ENCODE measurements at places on chromosomes 7 and 10.

DNA sequence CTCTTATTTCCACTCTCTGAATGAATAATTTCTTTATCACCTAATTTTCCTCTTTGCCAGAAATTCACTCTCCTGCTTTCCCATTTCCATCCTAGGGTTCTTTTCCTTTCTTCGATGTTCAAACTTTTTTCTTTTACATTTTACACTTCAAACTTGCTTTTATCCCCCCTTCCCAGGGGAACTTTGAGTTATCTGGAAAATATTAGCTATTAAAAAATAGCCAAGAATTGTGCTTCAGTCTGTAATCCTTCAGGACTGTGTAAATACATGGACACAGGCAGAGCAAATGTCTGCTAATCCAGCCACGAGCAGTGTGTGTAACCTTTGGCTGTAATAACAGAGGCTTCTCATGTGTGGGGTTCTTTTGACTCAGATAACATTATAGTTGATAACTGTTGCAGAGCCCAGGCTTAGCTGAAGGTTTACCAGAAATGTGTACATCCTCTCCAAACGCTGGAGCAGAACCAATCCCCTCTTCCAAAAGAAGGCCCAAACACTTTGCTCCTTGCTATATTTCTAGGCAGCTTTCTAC, 4.6 kb downstream of the ASB4 start:
- DNase-seq, result no peak

DNA sequence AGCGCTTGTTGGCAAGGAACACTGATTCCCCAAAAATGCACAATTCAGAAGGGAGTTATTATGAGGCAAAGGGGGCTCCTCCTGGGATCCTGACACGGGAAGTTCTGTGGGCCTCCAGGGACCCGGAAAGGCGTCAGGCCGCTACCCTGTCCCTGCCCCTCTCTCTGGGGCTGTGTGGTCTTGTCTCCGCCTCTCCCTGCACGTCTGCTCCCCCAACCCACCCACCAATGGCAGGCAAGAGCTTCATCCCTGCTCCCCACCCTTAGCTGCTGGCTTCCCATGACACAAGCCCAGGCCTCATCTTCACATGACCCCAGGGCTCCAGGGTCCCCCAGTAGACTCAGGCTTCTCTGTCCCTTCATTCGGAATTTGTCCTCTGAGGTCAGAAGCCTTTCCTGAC, 31.0 kb upstream of the ADRB1 start:
- DNase-seq, result no peak

- peak; percentile 45 for DNase-seq
These were observed 15.3 kb upstream of the TRA2A start for GRCh38 chr7:23546897-23547572.

DNA sequence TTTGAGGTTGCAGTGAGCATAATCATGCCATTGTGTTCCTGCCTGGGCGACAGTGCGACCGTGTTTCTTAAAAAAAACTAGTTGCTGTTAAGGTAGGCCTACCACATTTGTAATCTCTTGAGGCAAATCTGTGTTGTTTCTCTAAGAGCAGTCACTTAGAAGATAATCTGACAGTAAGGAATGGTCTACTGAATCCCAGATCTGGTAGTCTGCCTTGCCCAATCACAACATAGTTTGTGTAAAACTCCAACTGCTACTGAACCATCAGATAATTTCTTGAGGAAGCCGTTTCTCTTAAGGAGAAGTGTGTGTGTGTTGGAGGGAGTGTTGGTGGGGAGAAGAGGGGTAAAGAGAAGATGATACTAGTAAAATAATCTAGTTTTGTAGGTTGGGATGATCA, 5.0 kb downstream of the NRF1 start:
- no peak for DNase-seq

DNA sequence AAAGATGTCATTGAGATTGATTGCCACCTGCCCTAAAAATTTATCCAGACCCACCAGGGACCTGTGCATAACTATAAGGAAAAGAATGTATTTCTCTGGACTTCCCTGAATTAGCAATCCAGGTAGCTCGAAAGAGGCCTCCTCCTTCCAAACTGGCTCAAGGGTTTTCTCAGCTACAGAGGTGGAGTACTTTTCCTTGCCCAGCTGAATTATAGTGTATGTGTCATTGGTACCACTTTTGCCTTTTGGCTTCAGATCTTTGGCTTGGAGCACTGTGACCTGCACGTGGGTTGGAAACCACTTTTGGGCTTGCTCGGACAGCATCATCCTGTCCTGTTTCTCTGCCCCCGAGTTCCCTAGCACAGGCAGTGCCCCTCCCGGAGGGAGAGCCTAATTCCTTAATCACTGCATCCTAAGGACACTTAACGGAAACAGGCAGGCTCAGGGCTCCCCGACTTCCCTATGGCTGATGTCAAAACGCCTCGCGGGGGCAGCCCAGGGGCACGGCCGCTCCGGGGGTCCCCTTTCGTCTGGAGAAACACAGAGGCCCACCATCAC, 825 bp downstream of the RAB11FIP2 start:
- no peak for DNase-seq

DNA sequence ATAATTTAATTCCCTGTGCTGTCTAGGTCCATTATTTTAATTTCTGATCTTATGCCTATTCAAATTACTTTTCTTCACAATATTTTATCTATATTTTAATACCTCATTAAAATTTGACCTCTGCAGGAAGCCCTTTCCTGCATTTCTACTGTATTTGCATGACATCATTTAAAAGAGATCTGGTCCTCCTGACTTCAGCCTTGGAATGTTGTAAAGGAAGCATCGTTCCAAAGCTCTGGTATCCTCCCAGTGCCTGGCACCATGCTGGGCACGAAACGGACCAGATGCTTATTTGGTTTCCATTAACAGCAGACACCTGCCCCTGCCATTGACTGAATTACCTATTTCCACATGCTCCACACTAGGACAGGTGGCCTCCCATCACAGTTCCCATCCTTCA, 247.5 kb downstream of the KLF6 start:
- DNase-seq, result no peak

- no peak for DNase-seq
These were observed 52.0 kb downstream of the JCAD start for GRCh38 chr10:30007406-30007805.

- no peak for DNase-seq
These were observed 727.0 kb downstream of the TYW1 start for GRCh38 chr7:67723591-67723990.

DNA sequence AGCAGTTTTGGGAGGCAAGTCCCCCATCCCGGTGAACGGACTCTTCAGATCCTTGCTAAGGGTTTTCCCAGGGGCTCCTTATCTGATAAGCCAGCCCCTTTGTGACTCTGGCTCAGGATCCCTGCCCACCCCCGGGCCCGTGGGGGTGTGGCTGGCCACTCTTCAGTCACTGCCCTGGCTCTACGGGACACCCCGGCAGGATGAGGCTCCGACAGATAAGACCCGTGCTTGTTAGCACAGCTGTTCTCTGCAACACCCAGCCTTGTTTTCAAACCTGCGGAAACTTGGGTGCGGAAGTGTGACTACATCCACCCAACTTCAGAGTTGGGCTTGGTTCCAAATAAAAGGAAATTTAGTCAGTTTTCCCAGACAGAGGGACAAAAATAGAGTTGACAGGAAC, 66.7 kb upstream of the PODXL start:
- no peak for DNase-seq

DNA sequence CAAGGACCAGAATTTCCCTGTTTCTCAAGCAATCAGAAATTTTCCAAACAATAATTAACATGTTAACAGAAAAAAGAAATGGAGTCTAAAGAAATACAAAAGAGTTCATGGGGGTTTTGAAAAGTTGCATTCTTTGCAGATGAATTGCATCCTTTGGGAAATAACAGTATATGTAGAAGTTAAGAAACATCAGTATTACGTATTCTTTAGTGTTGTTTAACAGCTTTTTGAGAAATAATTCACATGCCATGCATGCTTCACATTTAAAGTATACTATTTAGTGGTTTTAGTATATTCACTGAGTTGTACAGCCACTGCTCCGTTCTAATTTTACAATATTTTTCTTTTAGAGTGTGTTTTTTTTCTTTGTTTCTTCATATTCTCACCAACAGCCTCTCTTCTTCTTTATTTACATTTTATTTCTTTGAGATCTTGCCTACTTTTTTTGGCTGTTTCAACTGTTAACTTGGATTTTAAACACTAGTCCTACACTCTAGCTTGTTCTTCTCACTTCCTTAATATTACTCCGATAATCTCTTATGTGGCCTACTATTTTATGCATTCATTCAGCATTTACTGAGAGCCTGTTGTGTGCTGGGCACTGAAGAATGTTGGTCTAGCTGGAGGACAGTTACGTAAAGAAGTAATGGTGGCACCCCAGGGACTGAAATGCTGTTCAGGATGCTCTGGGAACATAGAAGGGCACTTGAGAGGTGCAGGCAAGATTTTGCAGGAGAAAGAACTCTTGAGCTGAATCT, 330.1 kb downstream of the EXOC4 start:
- DNase-seq, result no peak

GRCh38 chr10:34024282-34024681, 689.8 kb upstream of the NRP1 start:
- DNase-seq, result no peak

DNA sequence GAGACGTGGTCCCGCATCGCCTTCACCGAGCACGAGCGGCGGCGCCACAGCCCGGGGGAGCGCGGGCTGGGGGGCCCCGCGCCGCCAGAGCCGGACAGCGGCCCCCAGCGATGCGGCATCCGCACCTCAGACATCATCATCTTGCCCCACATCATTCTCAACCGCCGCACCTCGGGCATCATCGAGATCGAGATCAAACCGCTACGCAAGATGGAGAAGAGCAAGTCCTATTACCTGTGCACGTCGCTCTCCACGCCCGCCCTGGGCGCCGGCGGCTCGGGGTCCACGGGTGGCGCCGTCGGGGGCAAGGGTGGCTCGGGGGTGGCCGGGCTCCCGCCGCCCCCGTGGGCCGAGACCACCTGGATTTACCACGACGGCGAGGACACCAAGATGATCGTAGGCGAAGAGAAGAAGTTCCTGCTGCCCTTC, 737 bp downstream of the CNNM2 start:
- no peak for DNase-seq

GRCh38 chr7:42224391-42225003, 12.5 kb downstream of the GLI3 start:
- no peak for DNase-seq

DNA sequence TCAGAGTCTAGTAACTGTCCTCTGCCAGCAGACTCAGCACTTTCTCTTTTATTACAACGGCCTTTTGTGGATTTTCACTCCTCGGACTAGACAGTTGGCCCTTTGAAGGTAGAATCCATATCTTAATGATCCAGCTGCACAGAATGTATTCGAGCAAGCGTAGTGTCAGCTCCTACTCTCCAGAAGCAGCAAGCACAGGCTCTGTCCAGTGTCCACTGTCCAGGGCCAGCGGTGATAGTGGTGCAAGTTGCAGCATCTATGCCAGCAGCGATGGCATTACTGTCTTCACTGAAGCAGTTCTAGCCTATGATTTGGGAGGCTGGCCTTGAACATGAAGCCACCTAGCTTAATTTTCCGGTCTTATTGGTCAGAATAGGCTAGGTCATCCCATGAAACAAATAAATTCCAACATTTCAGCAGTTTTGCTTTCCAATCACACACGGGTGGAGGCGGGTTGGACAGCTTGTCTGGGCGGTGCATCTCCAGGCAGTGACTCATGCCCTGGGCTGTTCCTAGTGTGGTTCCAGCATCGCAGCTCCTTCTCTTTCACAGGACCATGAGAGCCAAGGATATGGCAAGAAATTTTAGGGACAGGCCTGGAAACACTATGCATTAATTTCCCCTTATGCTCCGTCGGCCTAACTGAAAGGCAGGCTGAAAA, 108.6 kb upstream of the KCNMA1 start:
- no peak for DNase-seq

- DNase-seq, result no peak
These were observed 2.7 kb downstream of the MAP3K8 start for GRCh38 chr10:30436671-30437030.

DNA sequence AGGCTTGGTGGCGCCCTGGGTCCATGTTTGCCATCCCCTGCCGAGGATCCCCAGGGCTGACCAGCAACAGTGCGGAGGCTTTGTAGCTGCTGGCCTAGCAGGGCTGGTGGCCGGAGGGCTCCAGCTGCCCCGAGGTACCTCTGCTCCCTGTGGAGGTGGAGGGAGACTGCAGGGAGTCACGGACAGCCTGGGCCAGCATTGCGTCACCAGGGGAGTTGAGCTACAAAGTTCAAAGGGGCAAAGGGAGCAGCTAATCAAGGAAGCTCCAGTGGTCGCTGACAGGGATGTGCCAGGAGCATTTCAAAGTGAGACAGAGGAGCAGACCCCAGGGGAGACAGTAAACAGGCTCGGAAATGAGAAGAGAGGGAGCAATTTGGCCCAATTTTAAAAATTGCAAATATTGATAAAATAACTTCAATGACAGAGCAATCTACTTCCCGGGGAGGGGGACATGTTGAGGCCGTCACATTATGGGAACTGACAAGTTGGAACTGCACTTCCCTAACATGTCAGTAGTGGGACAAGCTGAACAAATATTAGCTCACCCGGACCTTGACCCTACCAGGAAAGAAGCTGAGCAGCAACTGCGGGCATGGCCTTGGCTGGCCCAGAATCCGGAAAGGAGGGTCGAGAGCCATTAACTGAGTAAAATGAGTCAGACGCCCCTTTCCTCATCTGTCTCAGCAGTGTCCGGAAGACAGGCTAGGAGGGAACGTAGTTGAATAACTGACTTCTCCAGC, 39.4 kb downstream of the BTBD16 start:
- no peak for DNase-seq

DNA sequence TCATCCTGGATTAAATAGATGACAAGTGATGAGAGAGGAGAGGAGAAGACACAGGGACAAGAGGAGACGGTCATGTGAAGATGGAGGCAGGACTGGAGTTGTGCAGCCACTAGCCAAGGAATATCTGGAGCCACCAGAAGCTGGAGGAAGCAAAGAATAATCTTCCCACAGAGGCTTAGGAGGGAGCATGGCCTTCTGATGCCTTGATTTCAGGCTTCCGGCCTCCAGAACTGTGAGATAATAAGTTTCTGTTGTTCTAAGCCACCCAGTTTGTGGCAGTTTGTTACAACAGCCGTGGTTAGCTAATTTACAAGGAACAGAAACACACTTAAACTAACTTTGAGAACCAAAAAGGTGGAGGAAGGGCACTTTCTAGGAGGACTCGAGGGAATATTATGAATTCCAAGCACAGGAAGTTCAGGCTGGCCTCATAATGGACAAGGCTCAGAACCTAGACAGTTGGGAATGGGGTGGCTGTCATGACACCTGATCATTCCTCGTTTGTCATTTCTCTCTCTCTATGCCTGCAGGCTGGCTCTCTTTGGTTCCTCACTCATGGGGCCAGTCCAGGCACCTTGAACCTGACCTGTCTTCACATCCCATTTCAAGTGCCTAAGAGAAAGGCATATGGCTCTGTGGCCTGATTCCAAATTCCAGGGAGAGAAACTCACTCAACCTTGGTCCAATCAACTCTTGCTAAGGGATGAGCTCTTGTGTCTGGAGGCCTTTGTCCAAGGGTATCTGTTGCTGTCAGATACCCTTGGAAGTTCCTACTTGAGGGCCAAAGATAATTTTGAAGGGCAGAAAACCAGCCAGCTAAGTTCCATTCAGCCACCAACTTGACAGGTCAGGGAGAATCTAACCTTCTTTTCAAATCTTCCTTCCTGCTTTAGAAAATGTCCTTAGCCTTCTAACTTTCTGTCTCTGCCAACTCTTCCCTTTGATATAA, 33.5 kb upstream of the PDZD8 start:
- DNase-seq, result no peak

All from GM12891 (cell line).